ENCODE measurements at places on chromosomes 1 and 21.

DNA sequence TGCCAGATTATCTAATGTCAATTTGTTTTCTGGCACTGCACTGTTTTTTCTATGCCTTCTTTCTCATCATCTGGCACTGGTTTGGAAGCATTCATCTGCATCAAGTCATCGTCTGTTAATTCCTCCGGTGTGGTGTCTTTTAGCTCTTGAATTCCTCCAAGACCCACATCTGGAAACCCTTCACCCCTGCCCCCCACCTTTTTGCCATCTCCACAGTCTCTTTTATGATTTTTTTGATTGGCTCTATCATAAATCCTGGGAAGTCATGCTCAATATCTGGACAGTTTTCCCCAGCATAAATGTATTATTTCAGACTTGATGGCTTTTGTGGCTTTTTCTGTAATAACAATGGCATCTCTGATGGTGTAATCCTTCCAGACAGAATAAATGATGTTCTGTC is 10.4 kb upstream of the KCNK1 start:
- DNase-seq, result no peak

DNA sequence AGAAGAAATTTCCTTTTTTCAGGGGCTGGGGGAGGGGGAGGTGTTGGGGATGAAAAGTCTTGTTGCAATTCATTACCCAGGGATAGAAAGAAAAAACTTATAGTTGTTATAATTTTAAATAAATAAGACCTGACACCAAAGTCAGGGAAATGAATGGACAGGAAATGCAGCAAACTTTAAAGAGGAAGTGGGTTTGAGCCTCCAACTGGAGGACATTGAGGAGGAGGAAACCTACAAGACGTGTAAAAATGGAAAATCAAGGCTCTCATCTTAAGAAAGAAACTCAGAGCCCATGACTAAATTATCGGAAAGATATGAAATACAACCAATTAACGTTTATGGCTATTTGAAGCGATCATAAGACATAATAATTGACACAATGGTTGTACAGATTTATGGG is 54.4 kb downstream of the NIBAN1 start:
- no peak for DNase-seq

- DNase-seq, result no peak
Measured at GRCh38 chr1:19688041-19688842, 23.6 kb downstream of the HTR6 start.

DNA sequence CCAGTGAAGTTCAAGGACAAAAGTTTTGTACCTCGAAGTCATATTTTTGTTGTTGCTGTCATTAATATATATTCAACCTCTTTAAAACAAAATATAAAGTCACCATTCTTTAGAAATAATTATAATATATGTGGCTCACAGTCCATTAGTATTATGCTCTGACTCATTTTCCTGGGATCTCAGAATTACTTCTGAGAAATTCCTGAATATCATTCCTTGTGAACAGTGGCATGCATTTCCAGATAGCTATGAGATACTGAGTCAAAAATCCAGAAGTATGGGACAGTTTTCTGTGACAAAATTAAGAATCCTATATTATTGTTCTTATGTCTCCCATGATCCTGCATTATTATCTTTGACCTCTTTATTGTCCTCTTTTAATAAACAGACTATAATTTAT is 13.8 kb upstream of the RGS21 start:
- DNase-seq, result no peak

DNA sequence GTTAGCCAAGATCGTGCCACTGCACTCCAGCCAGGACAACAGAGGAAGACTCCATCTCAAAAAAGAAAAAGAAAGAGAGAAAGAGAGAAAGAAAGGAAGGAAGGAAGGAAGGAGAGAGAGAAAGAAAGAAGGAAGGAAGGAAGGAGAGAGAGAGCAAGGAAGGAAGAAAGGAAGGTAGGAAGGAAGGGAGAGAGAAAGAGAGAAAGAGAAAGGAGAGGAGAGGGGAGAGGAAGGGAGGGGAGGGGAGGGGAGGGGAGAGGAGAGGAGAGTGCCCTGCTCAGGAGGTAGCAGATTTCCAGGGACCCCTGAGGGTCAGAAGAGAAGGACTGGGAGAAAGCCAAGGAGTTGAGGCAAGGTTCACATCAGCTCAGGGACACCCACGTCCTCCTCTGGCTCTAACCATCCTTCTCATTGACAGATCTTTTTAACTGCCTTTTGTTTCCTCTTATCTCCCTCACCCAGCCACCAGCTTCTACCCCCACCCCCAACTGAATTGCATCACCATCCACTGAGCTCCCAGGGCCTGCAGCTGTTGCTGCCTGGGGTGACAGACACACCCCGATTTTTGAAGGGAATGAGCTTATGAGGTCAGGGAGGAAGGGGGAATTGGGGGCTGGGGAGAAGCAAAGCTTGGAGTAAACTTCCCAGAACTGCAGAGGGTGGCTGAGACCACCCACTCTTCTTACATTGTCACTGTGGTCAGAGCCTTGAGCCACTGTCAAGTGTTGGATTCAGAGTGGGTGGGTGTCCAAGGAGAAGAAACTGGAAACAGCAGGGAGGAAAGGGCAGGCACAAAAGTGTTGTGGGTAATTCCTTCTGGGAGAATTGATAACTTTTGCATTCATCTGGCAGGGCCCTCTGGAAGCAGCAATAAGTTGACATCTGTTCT is 91.6 kb downstream of the GLUL start:
- no peak for DNase-seq

GRCh38 chr1:154940213-154940560 is 3.7 kb upstream of the PMVK start:
- no peak for DNase-seq

DNA sequence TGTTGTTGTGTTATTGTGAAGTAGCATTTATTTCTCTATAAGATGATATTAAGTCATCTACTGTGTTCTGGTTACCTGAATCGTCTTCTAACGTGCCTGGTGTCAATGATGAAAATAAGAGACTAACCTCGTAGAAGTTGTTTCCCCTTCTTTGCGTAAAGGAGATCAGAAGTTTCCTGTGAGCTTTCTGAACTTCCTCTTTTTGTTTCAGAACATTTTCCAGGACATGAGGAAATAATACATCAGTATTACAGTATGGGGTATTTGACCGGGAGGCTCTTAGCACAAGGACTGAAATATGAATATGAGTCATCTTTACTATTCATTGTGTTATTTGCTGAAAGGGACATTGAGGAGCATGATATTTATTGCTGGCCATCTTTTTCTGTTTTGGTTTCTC is 1.3 kb downstream of the ST6GALNAC3 start:
- DNase-seq, result no peak

DNA sequence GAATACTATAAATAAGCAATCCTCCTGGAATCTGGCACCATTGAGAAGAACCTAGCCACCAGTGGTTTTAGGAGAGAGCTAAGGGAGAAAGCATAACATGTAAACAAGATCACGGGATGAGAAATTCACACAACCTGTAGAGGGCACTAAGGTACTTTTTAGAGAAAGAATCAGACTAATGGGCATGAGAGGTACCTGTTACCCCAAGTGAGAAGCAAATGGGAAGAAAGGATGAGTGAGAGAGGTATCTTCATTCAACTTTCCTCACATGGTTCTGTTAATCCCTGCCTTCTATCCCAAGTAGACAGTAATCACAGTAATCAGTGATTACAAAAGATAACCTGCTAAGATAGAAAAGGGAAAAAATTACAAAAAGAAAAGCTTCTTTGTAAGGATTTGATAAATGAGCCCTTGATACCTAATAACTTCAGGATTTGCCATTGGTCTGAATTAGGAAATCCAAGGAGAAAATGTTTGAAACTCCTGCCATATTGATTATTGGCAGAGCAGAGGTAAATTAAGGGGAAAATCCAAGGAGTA is 251.1 kb upstream of the ADGRL2 start:
- no peak for DNase-seq

GRCh38 chr1:61299463-61299862 is 217.1 kb downstream of the NFIA start:
- no peak for DNase-seq

DNA sequence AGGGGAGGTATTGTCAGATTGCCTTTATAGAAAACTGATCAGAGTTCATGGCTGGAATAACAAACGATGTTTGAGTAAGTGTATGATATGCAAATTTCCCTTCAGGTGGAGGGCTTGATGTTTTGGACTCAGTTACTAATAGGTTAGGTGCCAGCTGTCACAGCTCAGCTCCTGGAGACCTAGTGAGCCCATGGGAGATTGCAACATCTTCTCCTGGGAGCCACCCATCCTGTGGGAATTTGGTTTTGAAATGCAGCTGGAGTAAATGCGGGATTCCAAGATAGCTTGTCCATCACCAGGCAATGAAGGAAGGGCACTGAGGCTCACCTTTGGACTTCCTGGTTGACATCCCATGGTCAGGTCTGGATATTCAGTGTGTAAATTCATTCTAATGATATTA is 211.4 kb upstream of the NRIP1 start:
- DNase-seq, result no peak

DNA sequence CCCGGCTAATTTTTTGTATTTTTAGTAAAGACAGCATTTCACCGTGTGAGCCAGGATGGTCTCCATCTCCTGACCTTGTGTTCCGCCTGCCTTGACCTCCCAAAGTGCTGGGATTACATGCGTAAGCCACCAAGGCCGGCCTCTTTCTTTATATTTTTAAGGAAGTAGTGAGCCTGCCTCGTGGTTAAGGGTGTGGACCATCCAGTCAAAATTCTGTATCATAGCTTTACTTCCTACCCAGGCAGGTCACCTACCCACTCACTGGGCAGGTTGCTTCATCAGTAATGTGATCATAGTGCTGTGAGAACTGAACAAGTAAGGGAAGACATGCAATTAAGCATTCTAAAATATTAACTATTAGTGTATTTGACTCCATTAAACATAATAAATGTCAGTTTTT is 8.1 kb upstream of the ACOT7 start:
- DNase-seq, result no peak

Data from stimulated activated CD8-positive, alpha-beta memory T cell treated with anti-CD3 and anti-CD28 coated beads, Interleukin-15, amount 100 ng/mL, for 24 hours (primary cell).